ENCODE measurements at places on chromosomes 5 and 9.

DNA sequence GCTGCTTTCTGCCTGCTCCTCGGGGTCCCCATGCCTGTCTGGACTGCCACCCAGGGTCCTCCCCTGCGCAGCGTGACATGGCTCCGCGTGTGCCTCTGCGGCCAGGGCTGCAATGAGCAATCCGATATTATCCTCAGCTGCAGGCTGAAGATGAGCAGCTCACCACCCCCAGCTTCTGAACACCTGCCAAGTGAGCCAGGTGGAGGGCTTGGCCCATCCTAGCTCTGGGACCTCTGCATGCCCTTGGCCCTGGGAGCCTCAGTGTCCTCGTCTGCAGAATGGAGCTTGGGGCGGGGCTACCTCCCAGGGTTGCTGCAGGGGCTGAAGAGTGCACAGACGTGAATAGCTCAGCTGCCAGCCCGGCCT, 4.1 kb upstream of the MYMK start:
- DNase-seq = no peak

DNA sequence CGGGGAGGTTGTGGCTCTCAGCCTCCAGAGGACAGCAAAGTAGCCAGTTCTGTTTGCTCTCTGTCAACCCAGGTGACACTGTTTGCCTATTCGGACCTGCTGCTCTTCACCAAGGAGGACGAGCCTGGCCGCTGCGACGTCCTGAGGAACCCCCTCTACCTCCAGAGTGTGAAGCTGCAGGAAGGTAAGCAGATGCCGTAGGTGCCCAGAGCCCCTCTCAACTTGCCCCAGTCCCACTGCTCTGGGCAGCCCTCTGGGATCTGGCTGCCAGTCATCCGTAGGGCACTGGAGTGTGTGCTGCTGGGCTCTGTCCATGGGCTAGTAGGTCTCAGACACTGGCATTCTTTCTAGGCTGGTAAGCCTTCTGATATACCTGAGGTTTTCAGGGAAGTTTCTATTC, 59.3 kb downstream of the RGS3 start:
- no peak for DNase-seq

- DNase-seq = no peak
Measured at GRCh38 chr9:38162332-38163211, 93.5 kb upstream of the SHB start.

DNA sequence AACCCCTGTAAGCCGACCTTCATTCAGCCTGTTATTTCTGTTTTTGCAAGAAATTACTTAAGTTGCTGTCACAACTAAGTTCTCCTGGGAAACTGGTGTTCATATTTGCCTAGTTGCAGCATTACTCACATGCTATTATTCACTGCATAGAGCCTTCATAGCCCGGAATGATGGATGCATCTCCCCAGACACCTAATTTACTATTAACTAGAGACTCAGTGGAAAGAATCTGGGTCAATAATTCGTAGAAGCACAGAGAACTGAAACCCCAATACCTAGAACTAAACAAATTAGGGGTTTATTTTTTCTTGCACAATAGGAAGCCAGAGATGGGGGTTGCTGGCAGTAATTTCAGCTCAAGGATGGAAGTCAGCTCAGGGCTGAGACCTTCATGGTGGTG, 45.7 kb upstream of the FAM170A start:
- DNase-seq = no peak

DNA sequence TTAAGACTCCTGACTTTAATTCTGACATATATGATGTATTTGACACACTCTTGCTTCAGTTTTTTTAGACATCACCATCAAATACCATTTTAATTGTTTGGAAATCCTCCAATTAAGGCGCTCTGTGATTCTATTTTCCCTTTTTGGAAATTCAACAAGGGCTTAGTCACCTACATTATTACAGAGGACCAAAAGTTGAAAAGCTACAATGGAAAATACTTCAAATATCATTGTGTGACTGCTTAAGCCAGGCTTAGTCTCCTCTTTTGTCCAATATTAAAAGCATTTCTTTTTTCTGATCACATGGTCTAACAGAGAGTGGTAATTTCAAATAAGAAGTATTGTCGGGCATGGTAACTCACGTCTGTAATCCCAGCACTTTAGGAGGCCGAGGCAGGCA, 160.3 kb downstream of the CEMIP2 start:
- no peak for DNase-seq

GRCh38 chr5:154053468-154053867, 14.7 kb downstream of the MFAP3 start:
- no peak for DNase-seq

- no peak for DNase-seq
Measured at GRCh38 chr5:173050791-173051190, 5.4 kb upstream of the CREBRF start.

GRCh38 chr5:141485321-141486055, 658 bp downstream of the PCDHGC4 start:
- DNase-seq = no peak

DNA sequence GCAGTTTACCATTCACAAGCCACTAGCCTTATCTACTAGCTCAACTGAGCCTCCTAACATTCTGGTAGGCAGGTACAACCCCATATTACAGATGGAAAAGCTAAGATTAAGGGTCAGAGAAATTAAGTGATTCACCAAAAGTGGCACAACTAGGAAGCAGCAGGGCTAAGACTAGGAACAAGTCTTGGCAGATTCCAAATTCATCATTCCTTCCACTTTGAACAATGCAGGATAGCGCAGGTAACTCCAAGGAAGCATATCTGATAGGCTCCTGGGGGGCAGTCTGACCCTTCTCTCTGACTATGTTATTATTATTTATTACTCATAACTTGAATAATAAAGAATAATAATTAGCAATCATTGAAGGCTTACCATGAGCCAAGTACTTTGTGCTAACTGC, 8.5 kb downstream of the HBEGF start:
- no peak for DNase-seq

- DNase-seq = no peak
Measured at GRCh38 chr5:116621599-116621998, 47.0 kb upstream of the SEMA6A start.

DNA sequence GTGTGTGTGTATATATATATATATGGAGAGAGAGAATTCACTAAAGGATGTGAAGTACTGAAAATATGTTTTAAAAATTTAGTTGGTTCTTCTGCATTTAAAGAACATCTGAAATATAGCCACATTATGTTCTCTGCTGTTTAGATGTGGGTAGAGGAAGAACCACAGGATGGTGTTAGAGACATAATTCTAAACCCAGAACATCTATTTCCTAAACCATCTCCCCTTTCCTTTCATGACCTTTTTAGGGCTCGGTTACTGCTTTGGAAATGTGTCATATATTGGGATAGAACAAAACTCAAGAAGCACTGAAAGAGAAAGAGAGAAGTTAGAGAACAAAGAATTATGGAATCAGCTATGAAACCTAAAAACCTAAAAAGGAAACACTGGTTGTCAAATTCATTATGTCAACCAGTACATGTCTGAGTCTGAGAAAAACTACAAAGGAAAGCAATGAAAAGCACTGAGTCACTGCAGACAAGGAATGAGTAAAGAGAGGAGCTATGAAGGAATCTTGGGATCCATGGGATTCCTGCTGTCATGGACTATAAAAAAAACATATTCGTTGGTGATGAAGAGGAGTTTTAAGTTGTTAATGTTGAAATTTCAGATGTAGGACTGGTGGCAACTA, 28.4 kb downstream of the SLC12A2 start:
- DNase-seq = peak; percentile 4

DNA sequence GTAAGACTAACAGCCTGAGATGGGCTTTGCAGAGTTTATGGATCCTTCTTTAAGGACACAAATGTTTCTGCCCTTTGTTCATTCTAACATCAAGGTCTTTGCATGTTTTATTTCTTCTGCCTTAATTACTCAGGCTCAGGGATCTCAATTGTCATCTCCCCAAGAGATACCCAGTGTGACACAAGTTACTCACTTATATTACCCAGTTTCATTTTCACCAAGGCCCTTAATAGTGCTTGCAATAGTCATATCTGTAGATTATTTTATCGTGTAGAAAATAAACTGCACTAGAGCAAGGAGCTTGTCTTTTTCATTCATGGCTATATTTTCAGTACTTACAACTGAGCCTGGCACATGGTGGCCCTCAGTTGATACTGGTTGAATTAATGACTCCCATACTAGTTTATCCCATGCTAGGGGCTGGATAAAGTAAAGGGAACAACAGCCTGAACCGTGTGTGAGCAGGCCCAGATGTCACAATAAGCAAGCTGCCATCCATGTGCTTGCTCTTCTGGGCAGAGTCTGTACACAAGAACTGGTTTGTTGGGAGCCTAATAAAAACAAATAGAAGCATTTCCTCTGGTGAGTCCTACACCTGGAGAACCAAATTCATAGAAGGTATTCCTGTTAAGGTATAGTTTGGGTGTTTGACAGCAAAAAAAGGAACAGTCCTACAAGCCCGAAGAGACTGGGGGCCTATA, 112.5 kb upstream of the CD180 start:
- no peak for DNase-seq

DNA sequence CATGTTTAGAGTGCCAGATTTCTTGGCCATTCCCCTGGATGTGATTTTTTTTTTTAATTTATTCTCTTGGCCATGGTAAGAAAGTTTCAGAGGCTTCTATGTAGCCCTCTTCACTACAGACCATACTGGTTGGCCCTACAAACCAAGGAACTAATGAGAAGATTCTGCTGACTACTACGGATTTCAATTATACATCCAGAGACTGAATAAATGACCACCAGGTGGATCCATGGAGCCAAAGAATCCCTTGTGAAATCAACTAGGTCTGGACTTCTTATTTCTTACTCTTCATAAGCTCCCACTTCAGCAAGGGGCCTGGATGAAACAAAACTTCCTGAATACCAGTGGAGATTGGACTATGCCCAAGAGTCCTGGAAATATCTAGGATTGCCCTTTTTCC, 27.6 kb downstream of the ZNF622 start:
- DNase-seq = no peak

- DNase-seq = no peak
Measured at GRCh38 chr5:160198841-160199409, 30.4 kb upstream of the FABP6 start.

DNA sequence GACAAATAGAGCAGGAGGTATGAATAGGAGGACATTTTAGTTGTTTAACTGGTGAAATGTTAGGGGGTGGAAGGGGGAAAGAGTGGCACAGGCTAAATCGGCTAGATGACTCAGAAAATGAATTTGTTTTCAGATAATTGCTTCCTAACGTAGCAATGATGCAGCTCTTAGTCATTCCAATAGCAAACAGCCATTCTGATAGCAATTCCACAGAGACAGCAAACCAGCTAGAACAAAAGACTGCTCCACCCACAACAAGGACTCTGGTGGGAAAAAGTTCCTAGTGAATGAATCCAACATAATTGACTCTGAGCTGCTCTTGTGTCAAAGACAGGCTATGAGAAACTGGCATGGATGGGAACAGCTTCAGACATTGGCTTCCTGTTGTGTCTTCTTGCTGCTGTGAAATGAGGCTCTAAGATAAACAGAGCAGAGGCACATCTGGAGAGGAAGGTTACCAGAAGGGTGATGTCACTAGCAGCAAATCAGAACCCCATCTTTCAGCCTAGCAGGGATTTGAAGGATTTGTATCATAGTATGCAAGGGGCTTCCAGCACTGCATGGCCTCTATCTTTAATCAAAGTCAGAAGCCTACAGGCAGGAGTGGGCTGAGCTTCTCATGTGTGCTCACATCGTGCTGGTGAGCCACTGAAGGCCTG, 28.1 kb upstream of the F2RL1 start:
- DNase-seq = peak; percentile 39

GRCh38 chr5:33523208-33523771, 82.5 kb downstream of the TARS1 start:
- no peak for DNase-seq

DNA sequence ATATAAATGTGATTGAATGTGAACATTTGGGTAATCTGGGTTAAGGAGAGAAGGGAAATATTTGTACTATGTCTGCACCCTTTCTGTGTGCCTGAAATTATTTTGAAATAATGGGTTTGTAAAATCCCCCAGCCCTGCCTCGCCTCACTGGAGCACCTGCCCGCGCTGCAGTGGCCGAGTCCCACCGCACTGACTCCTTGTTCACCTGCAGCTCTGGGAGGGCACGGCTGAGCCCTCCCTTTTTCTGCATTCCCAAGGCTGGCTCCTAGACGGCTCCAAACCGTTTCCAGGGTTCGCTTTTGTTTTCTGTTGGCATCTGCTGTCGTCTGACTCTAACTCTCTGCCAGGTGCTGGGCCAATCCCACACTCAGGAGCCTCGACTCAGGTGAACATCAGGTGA, 17.6 kb upstream of the PPP1R26 start:
- DNase-seq = no peak

GRCh38 chr9:76537150-76537646, 78.2 kb downstream of the GCNT1 start:
- DNase-seq = no peak

DNA sequence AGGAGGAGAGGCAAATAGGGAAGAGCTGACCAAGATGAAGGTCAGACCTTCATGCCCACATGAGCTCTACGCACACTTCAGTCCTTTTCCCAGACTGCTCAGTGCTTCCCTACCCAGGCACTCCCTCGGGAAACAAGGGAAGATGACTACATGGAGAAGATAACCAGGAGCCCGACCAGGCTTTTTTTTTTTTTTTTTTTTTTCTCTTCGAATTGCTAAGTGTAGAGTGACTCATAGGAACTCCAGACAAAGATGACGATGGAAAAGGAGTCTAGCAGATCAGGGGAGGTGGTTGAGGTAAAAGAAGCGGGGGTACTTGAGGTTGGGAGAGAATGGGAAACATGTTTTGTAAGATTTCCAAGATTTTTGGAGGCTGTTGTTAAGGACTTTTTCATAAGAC, 526.1 kb downstream of the BNC2 start:
- DNase-seq = peak; percentile 5

DNA sequence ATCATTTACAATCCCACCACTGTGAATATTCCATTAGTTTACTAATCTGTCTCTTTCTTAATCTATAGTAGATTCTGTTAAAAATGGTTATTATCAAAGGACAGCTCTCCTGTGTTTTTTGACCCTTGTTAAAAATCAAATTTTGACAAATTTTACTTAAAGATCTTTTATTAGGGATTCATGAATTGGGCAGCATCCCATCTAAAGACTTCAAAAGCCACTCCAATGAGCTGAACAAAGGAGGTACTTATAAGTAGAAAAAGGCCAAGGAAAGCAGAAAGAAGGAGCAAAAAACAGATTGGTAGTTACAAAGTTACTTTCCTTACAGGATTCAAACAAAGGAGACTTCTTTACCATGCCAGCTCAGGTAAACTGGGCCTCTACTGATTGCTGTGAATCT, 44.5 kb upstream of the PTPDC1 start:
- DNase-seq = no peak

DNA sequence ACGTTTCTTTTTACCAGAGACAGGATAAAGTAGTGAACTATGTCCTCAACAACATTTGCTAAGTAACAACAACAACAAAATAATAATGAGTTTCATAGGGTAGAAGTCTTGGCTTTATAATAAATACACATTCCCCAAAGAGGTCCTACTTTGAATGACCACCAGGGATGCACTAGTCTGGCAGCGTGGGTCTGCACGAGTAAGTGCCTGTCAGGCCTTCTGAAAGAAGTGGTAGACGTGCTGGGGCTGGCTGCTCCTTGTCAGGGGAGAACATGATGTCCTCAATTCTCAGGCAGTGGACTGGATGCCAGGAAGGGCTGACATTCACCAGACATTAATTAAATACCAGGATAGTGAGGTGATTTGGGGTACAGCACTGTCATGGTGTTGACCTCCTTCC, 331.1 kb downstream of the TMEM38B start:
- DNase-seq = no peak

Measured in suppressor macrophage treated with lipopolysaccharide for 4 hours (primary cell).